GM23248 (cell line): ENCODE measurements at places on chromosomes 16 and 17.

DNA sequence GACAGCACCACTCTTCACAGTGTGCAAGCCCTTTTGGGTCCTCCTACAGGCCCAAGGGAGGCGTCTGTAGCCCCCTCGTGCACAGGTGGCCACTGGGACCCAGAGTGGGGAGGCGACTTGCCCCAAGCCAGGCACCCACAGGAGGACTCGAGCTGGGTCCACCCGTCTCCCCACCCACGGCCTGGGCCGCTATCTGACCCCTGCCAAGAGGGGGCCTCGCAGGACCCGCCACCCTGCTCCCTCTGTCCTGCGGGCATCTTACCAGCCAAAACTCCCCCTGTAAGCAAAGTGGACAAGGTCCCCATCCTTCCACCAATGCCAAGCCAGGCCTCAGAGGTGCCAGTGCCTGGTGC is 31.1 kb downstream of the CNGB1 start:
- DNase-seq, result no peak

DNA sequence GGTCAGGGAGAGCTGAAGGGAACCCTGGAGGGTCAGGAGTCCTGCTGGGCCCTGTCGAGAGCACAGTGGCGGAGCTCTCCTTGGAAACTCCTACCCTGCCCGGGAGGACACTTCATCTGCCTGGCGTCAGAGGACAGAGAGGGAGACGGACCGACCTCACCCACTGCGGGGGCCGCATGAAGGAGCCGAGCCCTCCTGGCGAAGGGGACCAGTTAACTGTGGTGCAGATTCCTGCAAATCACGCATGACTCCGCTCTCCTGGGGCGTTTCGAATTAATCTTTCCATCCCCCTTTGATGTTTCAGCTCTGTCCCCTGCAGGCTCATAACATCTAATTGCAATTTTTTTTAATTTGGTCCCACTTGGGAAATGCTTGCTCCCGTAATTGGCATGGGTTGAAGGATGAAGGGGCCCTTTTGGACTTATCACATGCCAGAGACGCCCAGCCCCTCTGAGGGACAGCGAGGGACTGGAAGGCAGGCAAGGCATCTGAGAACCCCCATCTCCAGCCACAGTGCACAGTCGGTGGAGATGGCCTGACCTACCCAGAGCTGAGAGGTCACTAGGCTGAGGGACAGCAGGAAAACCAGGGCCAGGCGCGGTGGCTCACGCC is 26.5 kb downstream of the RPH3AL start:
- DNase-seq, result no peak

DNA sequence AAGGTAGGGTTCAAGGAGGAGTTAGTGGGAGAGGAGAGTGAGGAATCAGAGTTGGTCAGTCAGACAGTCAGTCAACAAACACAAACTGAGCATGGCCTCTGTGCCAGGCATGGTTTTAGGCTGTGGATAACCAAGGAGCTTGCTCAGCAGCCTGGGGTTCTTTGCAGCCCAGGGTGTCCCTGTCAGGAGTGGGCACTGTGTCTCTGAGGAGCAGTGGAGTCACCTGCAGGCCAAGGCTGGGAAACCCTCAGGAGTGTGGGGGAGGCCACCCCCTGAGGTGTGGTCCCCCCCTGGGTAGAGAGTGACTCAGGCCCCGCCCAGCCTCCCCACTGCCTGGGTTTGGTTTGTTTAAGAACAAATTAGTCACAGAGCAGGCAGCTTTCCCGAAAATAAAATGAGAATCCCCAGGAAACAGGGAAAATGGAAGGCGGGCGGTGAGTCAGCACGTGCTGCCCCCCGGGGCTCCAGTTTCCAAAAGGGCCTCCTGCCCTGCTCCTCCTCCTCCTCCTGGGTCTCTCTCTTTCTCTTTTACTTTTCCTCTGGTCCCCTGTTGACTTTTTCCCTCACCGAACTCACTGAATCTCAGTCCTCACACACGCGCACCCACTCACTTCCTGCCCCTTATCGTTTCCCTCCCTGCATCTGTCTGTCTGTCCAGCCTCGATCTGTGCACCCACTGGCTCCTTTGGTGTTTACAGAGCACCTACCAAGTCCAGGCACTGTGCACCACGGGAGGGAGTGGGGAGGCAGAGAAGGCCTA is 44.3 kb downstream of the SOCS3 start:
- peak; percentile 95 for DNase-seq

GRCh38 chr17:70434536-70435490 is 265.5 kb downstream of the KCNJ2 start:
- no peak for DNase-seq

DNA sequence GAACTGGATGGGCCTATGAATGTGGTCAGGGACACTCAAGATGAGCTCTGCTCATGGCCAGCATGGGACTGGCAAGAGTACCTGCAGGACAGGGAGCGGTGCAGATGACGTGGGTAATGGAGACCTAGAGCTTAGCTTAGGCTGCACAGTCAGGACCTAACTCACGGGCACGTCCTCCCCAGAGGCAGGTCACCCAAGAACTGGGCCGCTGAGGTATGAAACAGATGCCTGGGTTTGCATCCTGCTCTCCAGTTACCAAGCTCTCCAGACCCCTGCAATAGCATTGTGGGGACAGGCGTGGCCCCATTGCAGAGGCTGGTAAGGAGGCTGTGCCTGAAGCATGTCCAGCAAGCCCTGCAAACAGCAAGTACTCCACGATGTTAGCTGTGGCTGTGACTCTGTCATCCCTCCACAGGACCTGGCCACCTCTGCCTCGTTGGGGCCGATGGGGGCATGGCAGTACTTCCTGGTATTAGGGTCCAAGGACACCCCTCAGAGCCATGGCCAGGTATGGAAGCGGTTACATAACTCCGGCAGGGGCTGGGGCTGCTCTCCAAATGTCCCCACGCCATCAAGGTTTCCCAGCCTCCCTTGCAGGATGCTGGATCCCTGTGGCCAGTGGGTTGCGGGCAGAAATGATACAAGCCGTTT is 37.5 kb upstream of the RBFOX3 start:
- no peak for DNase-seq

DNA sequence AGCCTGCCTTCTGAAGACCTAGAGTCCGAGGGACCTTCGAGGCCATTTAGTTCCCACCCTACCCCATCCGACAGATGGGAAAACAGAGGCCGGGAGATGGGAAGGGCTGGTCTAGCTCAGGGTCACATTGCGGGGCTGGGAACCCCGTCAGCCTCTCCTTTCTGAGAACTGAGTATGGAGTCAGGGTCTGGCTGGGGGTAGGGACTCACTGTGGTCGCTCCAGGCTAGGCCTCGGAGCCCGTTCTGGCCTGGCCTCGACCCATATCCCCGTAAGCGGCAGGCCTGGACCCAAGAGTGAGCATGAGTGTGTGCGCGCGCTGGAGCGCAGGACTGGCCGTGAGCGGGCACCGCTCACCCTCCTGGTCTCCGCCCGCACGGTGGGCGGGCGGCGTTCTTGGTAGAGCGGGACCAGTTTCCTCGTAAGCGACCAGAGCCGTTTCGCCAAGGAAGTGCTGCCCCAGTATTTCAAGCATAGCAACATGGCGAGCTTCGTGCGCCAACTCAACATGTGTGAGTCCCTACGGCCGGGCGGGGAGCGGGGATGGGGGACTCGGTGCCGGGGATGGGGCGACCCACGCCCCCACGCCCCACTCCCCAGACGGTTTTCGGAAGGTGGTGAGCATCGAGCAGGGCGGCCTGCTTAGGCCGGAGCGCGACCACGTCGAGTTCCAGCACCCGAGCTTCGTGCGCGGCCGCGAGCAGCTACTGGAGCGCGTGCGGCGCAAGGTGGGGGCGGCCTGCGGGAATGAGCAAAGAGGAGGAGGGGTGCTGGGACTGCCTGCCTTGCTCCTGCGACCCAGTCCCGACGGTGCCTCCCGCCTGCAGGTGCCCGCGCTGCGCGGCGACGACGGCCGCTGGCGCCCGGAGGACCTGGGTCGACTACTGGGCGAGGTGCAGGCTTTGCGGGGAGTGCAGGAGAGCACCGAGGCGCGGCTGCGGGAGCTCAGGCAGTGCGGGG is 855 bp downstream of the HSF4 start:
- DNase-seq, result peak; percentile 45

DNA sequence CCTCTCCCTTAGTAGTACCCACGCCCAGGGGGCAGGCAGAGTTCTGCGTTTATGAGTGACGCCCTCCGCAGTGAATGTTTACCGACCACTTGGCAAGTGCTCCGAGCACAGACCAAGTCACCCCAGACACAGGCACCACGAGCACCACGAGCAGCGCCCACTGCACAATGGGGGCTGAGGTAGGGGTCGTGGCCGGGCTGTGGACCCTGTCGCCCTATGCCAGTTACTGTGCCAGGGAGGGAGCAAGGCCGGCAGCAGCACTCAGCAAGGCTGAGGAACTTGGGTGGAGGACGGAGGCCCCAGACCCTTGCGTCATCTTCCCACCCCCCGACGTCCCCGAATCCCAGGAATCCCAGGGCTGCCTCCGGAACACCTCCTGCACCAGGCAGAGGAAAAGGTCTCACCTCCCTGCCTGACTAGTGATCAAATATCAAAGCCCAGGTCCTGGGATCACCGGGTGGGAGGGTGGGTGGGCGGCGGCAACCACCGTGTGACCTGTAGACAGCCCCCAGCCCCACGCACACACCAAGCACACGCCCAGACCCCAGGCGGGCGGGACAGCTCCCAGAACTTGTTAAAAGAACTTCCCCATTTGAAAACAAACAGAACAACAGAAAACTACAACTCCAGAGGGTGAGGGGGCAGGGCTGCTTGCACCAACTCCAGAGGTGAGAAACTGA is 5.4 kb downstream of the VASN start:
- DNase-seq, result no peak

GRCh38 chr17:79180358-79181005 is 105.9 kb downstream of the ENGASE start:
- DNase-seq, result no peak

DNA sequence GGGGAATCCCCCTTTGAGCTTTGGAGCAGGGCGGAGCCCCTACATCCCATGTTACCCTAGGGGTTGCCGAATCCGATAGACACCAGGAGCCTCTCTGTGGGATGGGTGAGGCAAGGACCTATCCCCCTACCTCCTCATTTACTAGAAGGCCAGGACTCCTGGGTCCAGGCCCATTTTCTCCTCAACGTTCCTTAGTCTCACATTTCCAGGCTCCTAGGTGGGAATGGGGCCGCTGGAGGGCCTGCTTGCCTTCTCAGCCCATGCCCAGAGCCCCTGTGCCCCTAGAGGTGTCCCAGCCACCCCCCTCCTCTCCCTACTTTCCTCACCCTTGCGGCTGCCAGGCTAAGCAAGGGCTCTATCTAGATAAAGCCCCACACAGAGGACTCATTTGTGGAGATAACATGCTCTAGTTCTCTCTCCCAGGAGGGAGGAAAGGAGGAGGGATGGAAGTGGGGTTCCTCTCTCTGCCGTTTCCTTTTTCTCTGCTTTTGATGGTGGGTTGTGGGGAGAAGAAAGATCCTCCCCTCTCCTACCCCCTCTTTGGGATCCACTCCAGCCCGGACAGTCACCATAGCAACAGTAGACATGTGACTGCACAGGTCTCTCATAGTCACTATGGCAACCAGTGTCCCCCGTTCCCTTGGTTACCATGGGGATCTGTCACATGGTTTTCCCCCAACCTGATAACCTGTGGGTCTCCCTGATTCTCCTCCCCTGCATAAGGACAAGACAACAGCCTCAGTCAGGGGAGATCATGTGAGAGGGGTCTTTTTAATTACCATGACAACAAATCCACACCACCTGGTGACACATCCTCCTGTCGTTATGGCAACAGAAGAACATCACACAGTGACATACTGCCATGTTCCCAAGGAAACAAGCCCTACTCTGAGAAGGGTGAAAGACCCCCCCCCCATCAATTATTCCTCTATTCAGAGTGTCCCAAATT is 5.2 kb downstream of the CACNA1G start:
- DNase-seq, result peak; percentile 42

DNA sequence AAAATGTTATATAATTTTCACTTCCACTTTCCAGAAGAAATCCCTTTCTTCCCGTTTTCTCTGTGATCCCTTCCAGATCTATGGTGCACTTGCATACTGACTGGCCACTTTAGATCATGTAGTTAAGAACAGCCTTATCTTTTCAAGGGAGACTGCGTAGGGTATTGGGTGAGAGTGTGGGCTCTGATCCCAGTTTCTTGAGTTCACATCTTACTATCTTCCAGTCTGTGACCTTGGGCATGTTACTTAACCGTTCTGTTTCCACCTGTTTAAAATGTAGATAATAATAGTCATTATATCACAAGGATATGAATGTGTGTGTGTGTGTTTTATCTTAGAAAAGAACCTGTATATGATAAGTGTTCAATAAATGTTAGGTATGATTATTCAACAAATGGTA is 83.7 kb downstream of the TANGO6 start:
- DNase-seq, result no peak

GRCh38 chr16:88768071-88768783 is 16.8 kb downstream of the PIEZO1 start:
- DNase-seq, result peak; percentile 49

- peak; percentile 89 for DNase-seq
These were observed at the start of gene SP6 for GRCh38 chr17:47850692-47851573. Gene SP6 (minus strand): TSS chr17:47851163. CDS start chr17:47848429, 2,734 bp downstream.

DNA sequence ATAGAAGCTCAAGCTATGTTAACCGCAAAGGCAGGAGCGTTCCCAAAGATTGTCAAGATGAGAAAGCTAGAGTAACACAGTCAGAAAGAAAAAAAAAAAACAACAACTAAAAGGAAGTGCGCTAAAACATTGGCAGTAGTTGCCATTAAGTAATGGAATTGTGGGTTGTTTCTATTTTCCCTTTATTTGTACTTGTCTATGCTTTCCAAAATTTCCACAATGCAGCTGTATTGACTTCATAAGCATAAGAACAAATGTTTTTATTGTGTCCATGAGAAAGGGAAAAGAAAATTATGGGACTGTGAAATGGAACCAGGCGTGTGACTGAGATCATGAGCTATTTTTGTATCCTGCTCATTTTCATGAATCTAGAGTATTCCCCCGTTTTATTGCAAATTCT is 153.4 kb downstream of the TMEM114 start:
- no peak for DNase-seq

- DNase-seq, result peak; percentile 97
These were observed 94.9 kb downstream of the ANKRD11 start for GRCh38 chr16:89395150-89396142.
